Inflammatory macrophage (primary cell): ENCODE measurements at places on chromosomes 4 and X.
A peak's percentile ranks its signal among the peaks of the same experiment; 100 is the strongest.

GRCh38 chrX:24002167-24002566 lies 24.8 kb downstream of the KLHL15 start:
- DNase-seq: no peak

GRCh38 chrX:48917139-48918001 lies 1.5 kb downstream of the PIM2 start:
- peak; percentile 91 for DNase-seq

DNA sequence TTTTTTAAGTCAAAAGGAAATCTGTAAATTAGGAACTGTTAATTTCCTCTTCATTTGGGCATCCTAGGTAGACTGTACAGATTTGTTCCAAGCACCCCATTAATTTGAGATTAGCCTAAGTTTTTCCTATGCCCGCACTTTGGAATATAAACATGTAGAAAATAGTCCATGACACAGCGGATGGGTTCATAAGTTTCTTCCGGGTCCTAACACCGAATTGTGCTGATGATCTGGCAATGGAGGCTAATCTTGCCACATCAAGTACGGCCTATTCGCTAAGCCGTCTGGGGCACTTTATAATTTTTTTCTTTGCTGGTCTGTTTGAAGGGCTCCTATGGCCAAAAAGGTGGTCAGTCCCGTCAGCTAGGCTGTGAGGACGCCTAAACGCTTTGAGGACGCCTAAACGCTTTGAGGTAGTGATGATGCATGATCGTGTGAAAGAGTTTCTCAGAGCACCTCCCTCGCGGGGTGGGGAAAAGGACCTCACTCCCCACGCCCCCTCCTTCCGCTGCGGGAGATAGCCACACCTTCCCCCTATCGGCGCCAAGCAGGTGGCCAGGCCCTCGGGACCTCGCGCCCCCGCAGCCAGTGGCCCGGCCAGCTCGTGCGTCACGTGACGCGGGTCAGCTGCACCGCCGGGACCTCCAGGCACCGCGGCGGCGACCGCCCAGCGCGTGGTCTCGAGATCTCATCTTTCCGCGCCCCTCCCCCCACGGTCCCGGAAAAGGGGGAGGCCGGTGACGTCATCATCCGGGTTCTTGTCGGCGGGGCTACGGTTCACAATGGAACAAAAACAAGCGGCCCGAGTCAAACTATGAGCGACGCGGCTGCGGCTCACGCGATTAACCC lies 977 bp upstream of the USP9X start:
- DNase-seq: peak; percentile 92

- no peak for DNase-seq
Measured at GRCh38 chrX:106401965-106402559, 209.7 kb upstream of the RADX start.

- peak; percentile 32 for DNase-seq
Measured at GRCh38 chrX:153305972-153306371, 15.6 kb downstream of the PNMA6F start.

DNA sequence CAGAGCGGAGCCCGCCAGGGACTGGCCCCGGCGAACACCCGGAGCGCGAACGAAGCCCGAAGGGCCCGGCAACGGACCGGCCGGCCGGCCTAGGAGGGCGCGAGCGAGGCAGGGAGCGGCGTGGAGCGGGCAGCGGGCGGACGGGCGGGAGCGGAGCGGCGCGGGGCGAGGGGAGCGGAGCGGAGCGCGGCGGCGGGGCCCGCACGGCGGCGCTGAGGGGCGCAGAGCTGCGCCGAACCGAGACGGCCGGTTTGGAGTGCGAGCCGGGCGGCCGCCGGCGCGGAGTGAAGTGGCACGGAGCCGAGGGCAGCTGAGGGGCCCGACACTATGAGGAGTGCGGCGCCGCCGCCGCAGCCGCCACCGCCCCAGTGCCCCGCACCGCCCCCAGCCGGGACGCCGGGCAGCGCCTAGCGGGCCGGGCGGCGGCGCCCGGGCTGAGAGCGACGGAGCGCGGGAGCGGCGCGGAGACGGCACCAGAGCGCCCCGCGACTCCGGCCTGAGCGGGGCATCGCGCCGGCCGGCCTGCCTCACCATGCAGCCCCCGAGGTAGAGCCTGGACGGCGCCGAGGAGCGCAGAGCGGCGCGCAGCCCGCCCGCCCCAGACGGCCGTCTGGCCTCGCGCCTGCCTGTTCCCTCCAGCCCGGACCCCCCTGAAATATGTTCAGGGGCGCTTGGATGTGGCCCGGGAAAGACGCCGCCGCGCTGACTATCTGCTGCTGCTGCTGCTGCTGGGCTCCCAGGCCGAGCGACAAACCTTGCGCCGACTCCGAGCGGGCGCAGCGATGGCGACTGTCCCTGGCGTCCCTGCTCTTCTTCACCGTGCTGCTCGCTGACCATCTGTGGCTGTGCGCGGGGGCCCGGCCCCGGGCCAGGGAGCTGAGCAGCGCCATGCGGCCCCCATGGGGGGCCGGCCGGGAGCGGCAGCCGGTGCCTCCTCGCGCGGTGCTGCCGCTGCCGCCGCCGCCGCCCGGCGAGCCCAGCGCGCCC lies 793 bp downstream of the NALF2 start:
- no peak for DNase-seq
